ENCODE measurements at places on chromosomes 6 and 20.

DNA sequence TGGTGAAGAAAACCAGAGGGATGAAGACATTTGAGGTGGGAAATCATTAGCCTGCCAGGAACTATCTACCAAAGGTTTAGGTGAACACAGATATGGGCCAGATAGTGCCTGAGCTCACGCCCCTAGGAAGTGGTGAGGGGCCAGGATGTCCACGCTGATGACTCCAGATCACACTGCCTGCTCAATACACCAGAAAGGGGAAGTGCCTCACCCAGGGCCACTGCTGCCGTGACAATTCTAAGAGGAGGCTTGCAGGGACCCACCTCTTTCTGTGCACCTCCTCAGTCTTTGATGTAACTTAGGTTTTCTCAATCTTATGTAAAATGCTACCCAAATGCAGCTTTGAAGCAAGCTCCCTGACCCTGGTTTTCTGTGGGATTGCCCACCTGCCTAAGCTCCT, 5.4 kb upstream of the RAB44 start:
- peak; percentile 85 for DNase-seq

DNA sequence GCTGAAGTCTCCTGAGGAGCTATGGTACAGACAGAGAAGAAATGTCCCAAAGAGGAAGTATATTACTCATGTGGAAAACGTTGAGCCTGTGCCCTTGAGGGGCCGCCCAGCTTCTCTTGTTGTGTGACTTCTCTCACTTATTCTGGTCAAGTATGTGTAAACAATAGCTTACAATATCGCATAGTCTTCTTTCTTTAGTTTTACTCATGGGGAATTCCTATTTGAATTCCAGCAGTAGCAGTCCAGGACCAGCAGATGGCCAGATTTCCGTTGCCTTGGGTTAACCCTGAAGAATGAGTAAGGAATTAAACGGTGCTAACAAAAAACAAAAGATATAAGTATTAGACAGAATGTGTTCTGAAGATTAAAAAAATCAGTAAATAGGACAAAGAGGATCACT, 522.0 kb upstream of the GJE1 start:
- no peak for DNase-seq

DNA sequence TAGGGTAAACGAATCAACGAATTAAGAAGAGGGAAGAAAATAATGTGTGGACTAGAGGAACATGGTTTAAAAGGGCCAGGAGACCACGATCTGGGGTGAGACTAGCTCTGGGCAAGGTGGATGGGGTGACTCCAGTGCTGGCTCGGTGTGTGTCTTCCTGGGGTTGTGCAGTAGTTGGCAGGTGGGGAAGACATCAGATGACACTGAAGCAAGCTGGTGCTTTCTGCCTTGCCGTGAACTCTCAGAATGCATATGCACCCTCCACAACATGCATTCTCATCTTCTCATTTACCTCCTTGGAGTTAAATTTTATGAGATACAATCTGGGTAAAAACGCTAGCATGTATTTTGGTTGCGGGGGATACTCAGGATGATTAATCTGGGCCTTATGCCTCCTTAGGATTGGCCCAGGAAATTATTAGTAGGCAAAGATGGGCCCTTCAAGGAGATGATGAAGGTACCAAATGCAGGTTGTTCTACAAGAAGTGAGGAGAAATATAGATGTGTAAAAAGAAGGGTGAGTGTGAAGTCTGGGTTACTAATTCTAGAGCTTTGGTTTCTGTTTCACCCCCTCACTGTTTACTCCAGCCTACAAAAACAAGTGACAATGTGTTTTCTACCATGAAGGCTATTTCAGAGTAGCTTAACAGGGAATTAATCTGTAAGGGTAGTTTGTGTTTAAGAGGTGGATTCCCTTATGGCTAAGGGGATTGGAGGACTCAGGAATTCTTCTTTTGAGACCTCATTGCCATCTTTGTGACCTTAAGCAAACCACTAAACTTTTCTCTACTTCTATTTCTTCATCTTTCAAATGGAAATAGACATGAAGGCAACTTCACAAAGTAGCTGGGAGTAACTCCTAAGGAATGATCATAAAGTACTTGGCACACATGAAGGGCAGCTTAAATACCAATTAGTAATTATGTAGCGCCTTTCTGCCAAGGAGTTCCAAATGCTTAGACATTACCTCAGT, 71.0 kb upstream of the SUPT3H start:
- DNase-seq: no peak

GRCh38 chr6:5517796-5518195, 256.5 kb downstream of the FARS2 start:
- no peak for DNase-seq

DNA sequence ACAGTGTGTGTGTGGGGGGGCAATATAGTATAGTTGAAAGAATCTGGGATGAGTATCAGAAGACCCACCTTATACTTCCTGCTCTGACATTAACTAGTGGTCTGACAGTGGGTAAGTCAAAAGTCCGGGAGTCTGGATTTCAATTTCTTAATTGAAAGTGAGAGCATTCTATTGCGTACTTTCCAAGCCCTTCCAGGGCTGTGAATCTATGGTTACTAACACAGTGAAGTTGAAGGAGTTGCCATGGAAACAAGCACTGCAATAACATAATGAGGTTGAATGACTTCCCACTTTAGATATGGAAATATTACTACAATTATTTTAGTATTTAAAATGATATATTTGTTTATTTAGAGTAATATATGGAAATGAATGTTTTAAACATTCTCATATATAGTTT, 80.2 kb downstream of the MLIP start:
- DNase-seq: peak; percentile 70

GRCh38 chr6:149044528-149044927, 273.0 kb upstream of the TAB2 start:
- DNase-seq: no peak

DNA sequence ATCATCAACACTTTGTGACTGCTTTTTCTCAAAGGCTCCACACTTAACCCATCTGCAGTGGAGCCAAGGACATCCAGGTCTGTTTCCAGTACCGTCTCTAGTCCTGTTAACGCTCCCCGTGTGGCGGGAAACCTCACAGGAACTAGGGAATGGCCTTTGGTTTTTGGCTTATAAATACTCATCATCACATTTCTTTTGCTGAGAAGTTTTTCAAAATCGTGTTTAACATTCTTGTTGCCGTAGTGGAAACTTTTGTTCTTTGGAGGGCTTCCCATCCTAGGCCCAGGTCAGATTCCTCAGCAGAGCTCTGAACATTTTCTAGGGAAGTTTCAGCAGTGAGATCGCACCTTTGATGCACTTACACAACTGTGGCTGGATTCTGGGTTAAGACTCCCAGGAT, 24.6 kb downstream of the DAAM2 start:
- no peak for DNase-seq

DNA sequence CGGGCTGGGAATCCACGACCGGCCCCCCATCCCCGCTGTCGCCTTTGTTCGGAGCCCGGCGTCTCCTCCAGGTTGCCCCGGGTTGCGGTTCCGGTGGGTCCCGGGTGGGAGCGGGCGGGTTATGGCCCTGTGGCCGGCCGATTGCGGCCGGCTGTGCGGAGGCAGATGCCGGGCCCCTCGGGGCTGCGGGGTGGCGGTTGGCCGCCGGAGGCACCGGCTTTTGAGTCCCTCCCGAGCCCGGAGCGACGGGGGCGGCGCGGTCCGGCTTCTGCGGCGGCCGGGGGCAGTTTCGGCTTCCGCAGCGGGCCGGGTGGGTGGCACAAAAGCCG, 431 bp downstream of the LOC128125822 start:
- no peak for DNase-seq

DNA sequence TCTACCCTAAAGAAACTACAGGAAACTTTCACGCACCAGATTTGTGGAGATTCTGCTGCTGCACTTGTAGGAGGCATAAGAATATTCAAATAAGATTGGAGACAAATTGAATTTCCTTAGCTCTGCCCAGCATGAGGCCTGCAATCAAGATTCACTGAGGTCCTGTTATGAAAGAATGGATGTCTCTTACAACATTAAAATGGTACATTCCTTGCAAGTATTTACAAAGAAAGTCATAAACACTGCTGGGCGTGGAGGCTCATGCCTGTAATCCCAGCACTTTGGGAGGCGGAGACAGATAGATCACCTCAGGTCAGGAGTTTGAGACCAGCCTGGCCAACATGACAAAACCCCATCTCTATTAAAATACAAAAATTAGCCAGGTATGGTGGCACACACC, 74.0 kb upstream of the MAP3K4 start:
- no peak for DNase-seq

DNA sequence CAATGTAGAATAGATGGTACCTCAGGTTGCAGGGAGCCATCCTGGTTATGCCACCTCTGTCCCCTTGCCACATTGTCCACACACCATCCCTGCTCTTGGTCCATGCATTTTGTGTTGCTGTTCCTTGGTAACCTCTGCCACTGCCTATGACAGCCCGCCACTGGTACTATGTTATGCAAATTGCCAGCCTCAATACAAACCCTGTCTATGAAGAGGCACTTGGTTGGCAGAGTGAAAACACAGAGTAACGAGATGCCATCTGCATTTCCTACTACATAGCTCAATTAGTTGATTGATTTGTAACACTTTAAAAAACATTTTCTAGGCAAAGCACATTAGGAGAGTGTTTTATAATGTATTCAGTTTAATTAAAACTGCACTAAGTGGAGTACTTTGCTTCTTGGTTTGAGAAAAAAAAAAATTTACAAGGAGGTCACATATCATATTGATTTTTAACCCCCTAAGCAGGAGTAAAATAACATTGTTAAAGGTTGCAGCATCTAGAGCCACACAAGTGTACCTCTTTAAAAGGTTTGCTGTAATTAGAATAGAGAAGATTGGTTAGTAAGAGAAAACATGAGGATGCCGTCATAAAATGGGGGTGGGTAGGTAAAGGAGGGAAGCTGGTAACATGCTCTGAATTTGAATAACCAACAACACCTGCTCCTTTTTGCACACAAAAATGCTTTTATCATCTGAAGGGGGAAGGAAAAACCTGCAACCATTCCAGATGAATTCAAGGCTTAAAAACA, 817.1 kb downstream of the KIF16B start:
- DNase-seq: no peak

Measured in suppressor macrophage (primary cell).